Amniotic stem cell (primary cell): ENCODE measurements at places on chromosomes 4 and X.

DNA sequence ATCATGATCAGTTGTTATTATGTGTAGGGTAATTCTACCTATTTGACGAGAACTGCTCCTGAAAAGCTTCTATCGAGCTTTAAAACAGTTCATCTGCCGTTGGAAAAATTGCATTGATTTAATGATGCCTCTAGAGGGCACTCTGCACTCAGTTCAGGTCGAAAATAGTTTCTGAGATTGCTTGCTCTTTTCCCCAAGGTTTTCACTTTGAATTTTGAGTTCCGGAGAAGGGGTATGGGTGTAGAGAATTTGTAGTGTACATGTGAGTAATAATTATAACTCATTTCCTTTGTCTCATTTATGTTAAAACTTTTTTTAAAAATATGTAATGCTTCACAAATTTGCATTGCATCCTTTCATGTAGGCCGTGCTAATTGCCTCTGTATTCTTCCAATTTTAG, 28.4 kb upstream of the TNIP3 start:
- peak; percentile 25 for DNase-seq

DNA sequence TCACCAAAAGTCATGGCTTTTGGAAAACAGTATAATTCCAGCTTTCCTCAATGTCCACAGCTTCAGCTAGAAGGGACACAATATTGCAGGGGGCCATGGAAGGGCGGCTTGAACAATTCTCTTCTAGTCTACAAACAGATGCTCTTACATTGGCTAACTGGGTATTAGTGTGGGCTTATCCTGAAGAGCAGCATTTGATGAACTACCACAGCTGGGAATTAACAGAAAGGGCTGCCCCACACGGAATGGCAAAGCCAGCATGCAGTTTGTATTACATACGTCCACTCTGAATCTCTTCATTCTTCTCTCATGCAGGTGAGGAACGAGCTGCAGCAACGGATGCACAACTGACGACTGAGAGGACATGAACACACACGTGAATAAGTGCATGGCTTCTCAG, 13.0 kb upstream of the PDCL2 start:
- no peak for DNase-seq

GRCh38 chr4:13543839-13544605, at the start of gene NKX3-2:
Gene NKX3-2 (minus strand): TSS chr4:13544508. CDS start chr4:13544414, 94 bp downstream.
- DNase-seq: no peak

- no peak for DNase-seq
Measured at GRCh38 chr4:41475402-41475801, 62.6 kb upstream of the LIMCH1 start.

DNA sequence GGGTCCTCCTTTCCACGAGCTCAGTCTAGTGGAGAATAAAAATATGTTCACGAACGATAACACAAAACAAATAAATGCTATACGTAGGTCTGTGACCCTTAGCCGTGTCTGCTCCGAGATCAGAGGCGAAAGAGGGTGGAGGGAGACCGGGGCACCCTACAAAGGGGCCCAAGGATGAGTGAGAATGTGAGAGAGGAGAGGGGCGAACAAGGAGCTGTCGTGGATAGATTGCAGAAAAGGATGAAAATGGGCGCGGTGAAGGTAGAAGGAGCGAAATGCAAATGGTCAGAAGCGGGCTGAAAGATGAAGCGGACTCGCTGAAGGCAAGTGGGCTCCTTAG, 6.2 kb upstream of the ZBTB33 start:
- DNase-seq: no peak
